ENCODE measurements at places on chromosomes 4 and X. TPM values are rescaled to one million over a fixed set of nuclear protein-coding genes. Genes with fewer than 3 reads are reported as not detected.

- no peak for DNase-seq
- H3K27me3 ChIP-seq = no peaks in the 10 kb centered on the region
- H3K4me3 ChIP-seq = no peak overlapping the region
- H3K4me1 ChIP-seq = no peaks in the 10 kb centered on the region
- H3K27ac ChIP-seq = no peak overlapping the region
Observed at GRCh38 chr4:66160606-66161005, 490.3 kb upstream of the EPHA5 start.

The SPINK2 gene
- 0.66 TPM for total RNA-seq

The TCEAL3 gene
- total RNA-seq = 41.6 TPM

The MTTP gene
- not detected for total RNA-seq

Data from breast epithelium (tissue), 4 donors.